Glomerular endothelial cell (primary cell): ENCODE measurements at places on chromosomes 16 and 17. TPM values are rescaled to one million over a fixed set of nuclear protein-coding genes. Genes with fewer than 3 reads are reported as not detected.

DNA sequence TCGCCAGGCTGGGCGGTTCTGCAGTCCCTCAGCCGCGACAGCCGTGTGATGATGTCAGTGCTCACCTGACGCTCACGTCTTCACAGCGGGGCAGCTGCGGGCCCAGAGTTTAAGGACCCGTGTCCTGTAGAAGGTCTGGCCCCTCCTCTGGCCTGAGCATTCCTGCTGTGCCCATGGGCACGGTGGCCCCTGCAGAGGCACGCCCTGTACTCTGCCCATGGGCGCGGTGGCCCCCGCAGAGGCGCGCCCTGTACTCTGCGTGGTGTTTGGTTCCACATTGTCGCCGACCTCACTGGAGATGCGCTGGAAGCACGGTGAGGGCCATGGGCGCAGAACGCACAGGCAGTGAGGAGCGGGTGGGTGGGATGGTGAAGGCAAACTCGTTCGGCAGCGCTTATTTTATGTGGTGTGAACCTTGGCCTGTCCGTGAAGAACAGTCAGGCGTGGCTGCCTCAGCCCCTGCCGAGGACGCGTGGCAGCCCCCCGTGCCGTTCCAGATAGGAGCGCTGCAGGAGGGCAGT, 122.0 kb downstream of the BANP start:
- DNase-seq = no peak

- DNase-seq = no peak
Observed at GRCh38 chr17:31488264-31488981, 96.9 kb downstream of the RAB11FIP4 start.

- DNase-seq = no peak
Observed at GRCh38 chr16:82987767-82988166, 361.0 kb downstream of the CDH13 start.

DNA sequence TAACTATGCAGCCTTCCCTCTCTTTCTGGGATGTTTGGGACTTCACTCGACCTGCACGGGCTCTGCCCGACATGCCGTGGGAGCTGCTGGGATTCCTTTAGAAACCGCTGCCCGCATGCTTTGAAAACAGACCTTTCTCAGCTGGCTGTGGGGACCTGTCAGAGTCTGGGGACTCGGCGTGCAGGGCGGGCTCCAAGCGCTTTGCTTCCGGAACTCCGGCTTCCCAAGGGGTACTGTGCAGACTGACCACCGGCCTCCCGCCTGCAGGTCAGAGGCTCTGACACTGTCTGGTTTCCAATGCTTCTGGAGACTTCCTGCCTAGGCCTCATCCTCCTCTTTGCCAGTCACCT, 11.8 kb downstream of the PRSS27 start:
- no peak for DNase-seq

Gene CHST6
- 0.34 and 1.5 TPM in 2 replicates for total RNA-seq

Gene MARCHF10
- not detected in 2 replicates for total RNA-seq

Gene NOTUM
- total RNA-seq = 0.78 TPM in 1 of 2 replicates, not detected in the other
